ENCODE measurements at places on chromosomes 11 and 22.

GRCh38 chr11:97354026-97354425 is 964.2 kb downstream of the JRKL start:
- no peak for DNase-seq

DNA sequence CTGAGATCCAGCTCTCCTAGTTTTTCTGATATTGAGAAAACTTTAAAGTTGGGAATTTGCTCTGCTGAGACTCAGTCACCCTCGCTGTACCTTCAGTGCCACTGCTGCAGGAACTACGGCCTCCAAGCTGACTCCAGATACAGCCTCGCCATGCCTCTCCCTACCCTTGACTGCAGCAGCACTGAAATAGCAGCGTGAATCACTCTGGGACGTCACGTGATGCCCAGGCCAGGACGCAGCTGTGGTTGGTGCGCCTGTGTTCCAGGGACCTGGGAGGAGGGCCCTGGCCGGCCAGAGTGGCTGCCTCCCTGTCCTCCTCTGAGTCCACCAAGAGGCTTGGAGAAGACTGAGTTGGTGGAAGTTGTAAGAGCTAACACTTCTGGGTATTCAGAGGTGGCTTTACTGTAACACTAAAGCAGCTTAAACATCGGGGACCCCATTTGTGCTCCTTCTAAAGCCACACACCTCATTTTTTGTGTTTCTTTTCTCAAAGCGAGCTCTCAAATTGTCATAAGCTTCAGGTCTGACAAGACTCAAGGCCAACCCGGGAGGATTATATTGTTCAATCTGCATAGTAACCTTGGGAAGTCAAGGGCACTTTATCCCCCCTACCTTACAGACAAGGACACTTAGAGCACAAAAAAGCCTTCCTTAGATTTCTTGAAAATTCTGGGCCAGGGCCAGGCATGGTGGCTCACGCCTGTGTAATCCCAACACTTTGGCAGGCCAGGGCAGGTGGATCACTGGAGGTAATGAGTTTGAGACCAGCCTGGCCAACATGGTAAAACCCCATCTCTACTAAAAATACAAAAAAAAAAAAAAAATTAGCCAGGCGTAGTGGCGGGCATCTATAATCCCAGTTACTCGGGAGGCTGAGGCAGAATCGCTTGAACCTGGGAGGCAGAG is 4.2 kb upstream of the STIP1 start:
- DNase-seq = peak; percentile 60

DNA sequence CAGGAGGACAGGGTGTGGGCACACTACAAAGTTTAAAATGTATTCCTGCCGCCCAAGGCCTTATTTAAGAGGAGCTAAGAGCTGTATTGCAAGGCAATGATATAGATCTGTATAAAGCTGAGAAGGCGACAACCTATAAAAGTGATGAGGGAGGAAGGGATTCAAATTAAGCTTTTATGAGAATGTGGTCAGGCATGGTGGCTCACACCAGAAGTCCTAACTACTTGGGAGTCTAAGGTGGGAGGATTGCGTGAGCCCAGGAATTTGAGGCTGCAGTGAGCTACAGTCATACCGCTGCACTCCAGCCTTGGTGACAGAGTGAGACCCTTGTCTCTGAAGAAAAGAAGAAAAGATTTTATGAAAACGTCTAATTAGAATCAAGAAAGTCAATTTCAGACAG is 9.7 kb upstream of the GLB1L3 start:
- no peak for DNase-seq

DNA sequence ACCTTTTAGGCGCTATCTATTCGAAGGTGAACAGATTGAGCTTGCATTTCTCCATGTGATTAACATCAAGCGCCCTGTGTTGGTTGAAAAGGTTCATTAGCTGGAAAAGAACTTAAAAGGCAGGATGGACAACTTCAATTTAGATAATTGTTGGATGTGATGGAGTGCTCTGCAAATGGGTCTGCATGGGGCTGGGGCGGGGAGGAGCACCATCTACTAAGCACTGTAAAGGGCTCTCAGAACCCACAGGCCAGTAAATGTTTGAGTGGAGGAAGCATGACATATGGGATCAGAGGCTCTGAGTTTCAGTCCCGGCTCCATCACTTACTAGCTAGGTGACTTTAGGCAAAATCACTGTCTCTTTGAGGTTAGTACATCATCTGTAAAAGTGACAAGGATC is 28.2 kb downstream of the ARL14EP start:
- no peak for DNase-seq

DNA sequence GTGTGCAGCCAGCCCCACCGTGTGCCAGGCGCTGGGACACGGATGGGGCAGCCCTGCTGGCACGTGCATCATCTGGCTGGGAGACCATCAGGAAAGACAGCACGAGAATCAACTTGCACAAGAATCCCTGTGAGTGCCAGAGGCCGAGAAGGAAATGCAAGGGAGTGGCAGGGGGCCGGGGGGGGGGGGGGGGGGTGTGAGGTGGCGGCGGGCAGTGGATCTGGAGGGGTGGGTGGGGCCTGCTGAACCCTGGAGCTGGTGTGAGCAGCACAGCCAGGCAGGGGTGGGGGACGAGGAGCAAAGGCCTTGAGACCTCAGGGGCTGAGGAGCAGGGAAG is 14.0 kb upstream of the FLRT1 start:
- DNase-seq = no peak

DNA sequence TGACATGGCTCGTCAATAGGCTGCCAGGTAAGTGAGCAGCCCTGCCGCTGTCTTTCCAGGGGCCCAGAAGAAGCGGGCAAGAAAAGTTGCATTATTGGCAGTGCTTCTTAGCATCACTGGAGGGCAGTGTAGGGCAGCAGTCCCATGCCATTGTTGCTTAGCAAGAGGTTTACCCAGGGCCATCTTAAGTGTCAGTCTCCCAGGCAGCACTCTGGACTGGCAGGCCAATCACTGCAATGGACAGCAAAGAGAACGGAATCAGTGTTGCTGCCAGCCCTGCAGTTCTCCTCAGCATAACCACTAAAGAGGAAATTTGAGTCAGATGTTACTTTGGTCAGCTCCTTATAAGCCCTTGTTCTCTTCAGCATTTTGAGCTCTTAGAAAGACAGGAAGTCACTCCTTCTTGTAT is 13.4 kb upstream of the GRK2 start:
- DNase-seq = no peak

DNA sequence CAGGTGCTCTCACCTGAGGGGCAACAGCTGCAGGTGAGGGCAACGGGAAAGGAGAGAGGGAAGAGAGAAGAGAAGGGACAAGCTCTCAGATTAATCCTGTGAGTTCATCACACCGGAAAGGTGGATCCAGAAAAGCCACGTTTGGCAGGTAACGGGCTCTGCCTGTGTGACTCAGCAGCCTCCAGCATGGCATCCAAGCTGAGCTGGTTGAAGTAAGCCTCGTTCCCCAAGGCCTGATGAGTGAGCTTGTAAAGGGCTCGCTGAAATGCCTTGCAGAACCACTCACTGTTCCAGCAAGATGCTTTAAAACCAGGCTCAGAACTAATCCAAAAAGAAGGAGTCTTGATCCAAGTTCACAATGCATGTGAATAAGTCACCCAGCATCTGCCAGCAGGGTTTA is 206.9 kb upstream of the TMEM45B start:
- DNase-seq = no peak

DNA sequence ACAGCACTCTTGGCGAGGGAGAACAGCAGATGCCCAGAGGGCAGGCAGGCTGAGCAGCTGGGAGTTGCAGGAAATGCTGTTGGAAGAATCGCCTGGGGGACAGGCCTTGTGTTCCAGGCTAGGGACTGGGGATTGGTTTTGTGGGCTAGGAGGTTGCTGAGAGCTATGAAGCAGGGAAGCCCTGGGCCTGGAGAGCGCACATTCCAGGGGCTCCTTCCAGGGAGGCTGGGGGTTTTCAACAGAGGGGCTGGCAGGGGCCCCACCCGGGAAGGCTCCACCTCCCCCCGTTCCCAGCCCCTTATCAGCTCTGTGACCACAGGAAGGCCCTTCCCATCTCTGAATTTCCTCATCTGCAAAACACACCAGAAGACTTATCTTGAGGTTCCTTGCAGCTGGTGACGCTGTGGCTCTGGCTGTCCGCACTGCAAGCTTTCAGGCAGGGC is 21.7 kb downstream of the WNT11 start:
- no peak for DNase-seq

DNA sequence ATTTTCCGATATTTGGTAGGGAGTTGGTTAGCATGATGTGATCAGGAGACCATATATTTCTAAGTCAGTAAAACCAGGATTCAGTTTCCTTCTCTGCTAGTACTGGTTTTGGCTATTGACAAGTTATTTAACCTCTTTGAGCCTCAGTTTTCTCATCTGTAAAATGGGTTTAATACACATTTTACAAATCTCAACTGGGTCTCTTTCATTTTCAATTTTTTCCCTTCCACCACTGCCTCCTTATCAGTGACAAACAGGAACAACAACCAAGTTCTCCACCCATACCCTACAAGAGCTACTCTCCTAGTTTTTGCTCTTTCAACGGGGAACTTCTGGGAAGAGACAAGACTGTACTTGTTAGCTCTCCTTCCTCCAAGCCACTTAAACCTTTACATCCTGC is 6.2 kb upstream of the APLP2 start:
- DNase-seq = no peak

- no peak for DNase-seq
Measured at GRCh38 chr11:121561240-121561639, 108.5 kb upstream of the SORL1-AS1 start.

DNA sequence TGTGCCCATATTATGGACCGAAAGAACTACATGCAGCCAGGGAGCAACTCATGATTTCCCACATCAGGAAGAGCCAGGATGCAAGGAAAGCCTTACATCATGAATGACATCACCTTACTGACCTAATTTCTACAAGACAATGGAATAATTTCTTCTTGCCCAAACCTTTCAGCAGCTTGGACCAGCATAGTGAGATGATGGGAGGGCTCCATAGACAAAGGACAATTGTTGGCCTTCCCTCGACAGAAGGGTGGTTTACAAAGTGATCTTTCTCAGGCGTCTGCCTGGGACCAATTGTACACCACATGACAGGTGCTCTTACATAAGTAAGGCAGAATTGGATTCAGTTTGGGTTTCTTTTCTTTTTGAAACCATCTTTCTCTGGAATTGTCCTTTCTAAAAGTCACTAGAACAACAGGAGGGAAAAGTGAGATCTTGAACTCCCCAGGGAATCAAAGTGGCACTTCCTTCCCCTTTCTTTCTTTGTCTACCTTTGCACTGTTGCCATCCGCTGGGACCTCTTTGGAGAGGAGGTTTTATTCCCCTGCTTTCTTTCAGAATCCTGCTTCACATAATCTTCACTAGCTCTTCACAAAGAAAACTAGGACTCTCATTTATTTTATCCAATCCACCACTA is 51.7 kb upstream of the PAK1 start:
- DNase-seq = no peak

DNA sequence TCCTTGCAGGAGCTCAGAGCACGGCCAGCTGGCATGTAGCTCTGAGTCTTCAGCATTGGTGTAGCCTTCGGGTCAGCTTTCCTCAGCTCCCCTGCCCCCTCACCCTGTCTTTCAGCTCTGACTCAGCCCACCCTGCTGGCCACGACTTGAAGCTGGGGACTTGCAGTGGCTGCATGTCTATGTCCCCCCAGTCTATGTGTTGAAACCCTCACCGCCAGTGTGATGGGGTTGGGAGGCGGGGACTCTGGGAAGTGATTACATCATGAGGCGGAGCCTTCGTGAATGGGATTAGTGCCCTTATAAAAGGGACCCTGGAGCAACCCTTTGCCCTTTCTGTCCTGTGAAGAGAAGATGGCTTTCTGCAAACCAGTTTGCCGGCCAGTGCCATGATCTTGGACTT is 111.1 kb downstream of the CTTN start:
- DNase-seq = no peak

DNA sequence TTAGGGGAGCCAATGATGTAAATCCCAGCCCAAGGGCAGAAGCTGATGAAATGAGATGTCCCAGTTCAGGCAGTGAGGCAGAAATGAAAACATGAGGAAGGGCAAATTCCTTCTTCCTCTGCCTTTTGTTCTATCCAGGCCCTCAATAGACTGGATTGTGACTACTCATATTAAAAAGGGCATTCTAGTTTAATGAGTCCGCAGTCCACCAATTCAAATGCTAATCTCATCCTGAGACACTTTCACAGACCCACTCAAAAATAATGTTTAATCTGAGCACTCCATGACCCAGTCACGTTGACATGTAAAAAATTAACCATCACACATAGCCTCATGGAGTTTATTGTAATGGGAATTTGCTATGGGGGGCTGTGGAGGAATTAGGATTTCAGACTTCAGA is 717.9 kb downstream of the OPCML start:
- DNase-seq = peak; percentile 18

DNA sequence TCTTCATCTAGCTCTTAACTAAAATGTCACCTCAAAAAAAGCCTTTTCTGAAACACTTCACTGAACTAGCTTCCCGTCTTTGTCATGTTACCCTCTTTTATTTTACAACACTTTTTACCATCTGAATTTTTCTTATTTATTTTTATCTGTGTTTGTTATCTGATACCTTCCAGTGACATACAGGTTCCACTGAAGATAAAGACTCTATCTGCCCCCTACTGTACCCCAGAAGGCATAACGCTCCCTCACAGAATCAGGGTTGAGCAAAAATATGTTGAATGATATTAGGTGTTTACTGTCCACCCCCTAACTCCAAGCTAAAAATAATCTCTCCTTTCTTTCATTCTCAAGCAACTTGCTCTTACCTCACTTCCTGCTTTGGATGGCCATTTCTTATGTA is 654.2 kb downstream of the NELL1 start:
- no peak for DNase-seq

- DNase-seq = no peak
Measured at GRCh38 chr11:82634091-82634490, 99.6 kb downstream of the FAM181B start.

DNA sequence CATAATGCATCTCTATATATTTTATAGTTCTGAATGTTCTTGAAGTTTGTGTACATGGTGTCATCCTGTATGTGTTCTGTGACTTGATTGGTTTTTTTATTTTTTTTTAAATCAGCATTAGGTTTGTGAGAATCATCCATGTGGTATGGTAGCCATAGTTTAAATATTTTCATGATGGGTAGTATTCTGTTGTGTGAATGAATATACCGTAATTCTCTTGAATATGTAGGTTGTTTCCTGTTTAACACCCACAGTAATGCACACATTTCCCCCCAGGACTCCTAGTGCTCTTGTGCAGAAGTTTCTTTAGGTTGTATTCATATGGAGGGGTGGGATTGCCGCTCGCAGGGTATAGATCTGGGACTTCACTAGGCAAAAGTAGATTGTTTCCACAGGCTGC is 2.0 kb downstream of the PACS1 start:
- no peak for DNase-seq

- DNase-seq = no peak
Measured at GRCh38 chr22:49545606-49546005, 282.1 kb downstream of the BRD1 start.

GRCh38 chr11:124950601-124951330 is 3.2 kb upstream of the CCDC15 start:
- DNase-seq = no peak

GRCh38 chr11:86414032-86414431 is 39.3 kb downstream of the CCDC81 start:
- no peak for DNase-seq

DNA sequence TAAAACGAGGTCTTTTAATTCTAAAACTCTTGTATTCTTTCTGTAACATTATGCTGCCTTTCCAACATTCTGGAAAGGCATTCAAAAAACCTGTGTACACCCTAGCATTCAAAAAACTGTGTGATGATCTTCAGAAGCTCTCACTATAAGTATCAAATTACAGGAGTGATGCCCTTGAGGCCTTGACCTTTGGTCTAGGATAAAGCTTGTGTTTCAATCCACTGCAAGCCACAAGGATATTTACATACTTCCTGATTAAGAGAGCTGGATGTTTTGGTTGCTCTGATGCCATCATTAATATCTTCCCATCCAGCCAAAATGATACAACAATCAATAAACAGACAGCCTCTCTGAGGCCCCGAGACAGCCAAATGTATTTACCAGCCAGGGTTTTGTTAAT is 11.9 kb downstream of the CLPB start:
- DNase-seq = no peak

- no peak for DNase-seq
Measured at GRCh38 chr22:24954856-24955255, 2.3 kb downstream of the KIAA1671 start.
